ENCODE measurements at places on chromosomes 5 and 9.

- peak; percentile 36 for DNase-seq
These were observed 217.3 kb downstream of the ARL15 start for GRCh38 chr5:54093081-54093492.

- no peak for DNase-seq
These were observed 60.7 kb downstream of the LHFPL2 start for GRCh38 chr5:78587775-78588291.

- DNase-seq: no peak
These were observed 4.1 kb upstream of the RGMB start for GRCh38 chr5:98769210-98769958.

DNA sequence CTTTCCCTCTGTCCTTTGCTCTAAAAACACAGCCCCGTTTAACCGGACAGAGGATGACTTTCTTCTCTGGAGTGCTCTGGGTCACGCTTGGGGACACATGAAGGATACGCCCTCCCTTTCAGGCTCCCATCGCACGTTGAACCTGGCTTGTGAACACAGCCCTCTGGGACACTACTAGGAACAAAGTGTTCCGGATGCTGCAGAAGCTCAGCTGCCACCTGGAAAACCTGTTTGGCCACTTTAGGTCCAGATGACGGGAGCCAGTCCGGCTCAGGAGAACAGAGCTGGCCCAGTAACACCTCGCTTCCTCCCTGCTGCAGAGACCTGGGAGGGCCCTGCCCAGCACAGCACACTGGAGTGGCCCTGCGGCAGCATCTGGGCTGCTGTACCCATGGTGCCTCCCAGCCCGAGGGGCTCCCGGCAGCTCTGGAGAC is 60.1 kb downstream of the GADD45G start:
- peak; percentile 26 for DNase-seq

DNA sequence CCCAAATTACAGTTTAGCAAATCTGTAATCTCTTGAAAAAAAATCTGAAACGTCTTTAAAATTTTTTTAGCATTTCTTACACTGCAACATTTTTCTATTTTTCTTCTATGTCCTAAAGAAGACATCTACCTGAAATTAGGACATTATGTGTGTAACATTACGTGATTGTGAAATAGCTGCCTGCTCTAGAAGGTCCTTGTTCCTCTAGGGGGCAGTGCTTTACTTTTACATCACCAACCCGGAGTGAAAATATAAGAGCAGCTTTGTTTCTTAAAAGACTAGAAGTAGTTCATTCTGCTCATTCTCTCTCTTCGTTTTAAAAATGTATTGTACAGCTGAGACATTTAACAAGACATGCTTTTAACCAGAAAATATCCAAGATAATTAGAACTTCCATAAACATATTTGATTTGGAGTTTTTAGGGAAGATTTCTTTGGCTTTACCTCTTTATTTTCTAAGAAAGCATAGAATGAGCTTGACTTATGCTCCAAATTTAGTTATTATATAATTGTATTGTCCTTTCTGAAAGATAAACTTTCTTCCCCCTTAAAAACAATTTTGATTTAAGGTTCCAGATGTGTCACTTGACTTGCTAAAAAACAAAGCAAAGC is 48.1 kb upstream of the RIOK2 start:
- peak; percentile 27 for DNase-seq

DNA sequence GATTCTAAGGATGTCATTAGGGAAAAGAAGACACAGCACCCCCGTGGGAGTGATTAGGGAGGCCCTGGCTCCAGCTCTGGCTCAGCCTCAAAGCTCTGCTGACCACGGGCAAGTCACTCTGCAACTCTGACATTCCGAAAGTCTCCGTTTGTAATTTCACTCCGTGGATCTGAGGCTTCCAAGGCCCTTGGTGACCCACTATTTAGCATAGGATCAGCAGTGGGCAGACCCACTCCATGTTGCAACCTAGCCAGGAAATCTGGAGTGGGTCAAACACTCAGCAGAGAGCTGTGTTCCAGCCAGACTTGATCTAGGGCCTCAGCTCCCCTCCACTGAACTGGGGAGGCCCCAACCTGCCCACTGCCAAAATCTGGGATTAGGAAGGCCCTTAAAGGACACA is 11.8 kb downstream of the PHF19 start:
- DNase-seq: no peak

- no peak for DNase-seq
These were observed 21.6 kb downstream of the BHMT start for GRCh38 chr5:79133121-79133656.

DNA sequence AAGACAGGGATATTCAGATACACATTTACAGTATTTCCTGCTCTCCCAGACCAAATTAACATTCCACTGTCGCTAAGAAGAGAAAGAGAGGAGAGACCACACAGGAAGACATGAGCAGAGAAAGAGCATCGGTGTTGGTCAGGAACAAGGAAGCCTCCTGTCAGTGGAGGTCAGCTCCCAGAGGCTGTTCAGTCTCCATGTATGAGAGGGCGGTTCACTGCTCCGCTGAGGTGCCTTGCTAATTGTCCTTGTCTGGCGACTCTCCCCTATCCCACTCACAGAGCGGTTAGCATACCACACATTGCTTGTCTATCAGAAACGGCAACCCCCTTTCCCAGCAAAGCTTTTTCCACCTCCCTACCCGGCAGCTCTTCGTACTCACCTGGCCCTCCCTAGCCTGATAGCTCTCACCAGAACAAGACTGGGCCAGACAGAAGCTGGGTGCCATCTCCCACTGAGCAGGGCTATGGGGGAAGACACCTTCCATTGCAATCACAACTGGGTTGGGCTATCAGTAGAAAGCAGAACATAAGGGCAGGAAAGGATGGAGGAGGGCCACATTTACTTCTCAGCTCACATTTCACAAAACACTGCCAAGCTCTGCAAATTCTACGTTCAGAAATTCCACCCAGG is 58.6 kb upstream of the LMNB1 start:
- no peak for DNase-seq

DNA sequence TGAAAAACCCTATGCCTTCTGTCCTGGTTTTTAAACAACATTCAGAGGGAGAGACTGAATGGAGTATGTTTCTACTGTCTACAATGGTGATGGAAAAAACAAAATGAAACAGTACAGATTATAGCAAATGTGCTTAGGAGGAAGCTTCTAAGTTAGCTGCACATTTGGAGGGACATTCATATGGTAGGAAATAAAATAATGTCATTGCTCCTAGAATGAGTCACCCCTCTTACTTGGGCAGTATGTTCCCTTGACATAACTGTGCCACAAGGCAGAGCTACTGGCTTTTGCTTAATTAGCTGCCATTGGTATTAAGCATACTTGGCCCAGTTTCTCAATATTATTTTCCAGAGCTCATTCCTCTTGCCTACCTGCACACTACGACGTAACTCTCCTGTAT is 128.9 kb downstream of the GDNF start:
- no peak for DNase-seq

GRCh38 chr5:132822650-132823480 is 7.6 kb downstream of the SHROOM1 start:
- DNase-seq: no peak

DNA sequence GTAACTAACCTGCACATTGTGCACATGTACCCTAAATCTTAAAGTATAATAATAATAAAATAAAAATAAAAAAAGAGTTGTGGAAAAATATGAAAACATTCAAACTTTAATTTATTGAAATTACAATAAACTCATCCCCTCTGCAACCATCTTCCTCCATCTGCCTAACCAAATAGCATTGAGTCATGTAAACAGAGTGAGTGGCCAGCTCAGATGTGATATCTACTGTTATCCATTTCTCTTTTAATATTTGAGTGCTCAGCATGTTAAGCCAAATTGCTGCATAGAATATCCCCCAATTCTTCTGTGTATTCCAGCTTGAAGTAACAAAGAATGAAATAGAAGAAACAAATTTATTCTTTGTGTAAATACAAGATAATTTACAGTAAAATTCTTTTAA is 124.4 kb upstream of the HMHB1 start:
- no peak for DNase-seq

- no peak for DNase-seq
These were observed 15.9 kb upstream of the ABLIM3 start for GRCh38 chr5:149125386-149125891.

GRCh38 chr5:10202089-10202910 is 47.4 kb downstream of the ATPSCKMT start:
- no peak for DNase-seq

GRCh38 chr5:80324912-80325311 is 5.1 kb downstream of the SPZ1 start:
- DNase-seq: no peak
